ENCODE measurements at places on chromosomes 7 and 10.
A peak's percentile ranks its signal among the peaks of the same experiment; 100 is the strongest.

DNA sequence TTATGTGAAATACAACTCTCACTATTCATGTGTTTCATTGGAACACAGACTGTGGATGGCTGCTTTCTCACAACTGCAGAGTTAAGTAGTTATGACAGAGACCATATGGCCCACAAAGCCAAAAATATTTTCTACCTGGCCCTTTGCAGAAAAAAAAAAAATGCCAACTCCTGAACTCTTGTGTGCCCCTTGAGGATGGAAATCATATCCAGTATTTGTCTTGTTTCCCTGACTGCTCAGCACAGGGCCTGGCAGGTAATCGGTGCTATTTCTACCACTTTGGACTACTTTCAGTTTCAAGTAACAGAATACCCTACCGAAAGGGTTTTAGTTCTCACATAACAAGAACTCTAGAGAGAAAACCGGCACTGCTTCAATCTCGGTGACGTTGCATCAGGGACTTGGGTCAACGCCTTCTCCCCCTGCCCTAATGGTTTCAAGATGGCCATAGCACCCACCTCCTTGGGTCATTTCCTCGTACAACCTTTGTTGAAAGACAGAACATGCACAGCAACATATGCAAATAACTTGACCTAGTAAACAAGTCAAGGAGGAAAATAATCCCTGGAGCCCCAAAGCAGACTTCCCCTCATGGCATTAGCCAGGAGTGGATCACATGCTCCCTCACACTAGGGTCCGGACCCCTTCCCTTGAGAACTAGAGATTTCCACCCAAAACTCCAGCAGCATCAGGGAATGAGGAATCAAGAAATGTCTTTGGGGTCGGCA lies 11.8 kb upstream of the GPNMB start:
- DNase-seq: no peak

DNA sequence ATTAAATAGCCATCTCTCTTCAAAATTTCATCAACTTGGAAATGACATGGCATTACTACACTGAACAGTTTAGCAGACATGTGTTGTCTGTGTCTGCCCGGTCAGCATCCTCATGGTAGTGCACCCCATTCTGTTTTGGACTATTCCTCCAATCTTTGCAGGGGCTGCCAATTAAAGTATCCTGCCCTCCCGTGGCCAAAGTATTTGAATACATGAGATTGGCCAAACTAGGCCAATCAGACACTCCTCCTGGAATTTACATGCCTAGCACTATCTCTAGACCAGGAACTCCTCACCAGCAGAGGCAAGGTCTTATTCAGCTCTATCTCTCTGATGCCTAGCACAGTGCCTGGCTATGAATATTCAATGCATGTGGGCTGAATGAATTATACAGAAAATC lies 4.4 kb downstream of the SHTN1 start:
- no peak for DNase-seq

DNA sequence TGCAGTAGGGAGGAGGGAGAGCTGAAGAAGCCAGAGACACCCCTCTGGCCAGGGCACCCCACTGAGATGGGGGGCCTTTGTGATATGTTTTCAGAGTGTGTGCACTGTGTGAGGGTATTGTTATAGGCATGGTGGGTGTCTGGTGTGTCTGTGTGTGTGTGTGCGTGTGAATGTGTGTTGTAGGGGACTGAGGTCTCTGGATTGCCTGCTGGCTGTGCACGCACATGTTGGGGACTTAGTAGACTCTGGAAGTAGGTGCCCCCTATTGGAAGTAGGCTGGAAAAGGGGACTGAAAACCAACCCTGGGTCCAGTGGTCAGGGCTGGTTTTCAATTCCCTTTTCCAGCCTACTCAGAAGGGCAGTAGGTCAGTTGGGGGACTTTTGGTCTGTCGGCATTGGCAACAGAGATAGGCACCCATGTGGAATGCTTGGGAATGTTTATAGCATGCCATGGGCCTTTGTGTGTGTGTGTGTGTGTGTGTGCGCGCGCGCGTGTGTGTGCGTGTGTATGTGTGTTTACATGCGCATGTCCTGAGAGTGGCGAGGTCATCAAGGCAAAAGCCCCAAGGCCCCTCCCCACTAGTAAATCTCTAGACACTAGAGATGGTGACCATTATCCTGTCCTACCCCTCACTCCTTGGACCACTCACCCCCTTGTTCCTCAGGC lies 78.8 kb downstream of the HIF1AN start:
- DNase-seq: no peak

DNA sequence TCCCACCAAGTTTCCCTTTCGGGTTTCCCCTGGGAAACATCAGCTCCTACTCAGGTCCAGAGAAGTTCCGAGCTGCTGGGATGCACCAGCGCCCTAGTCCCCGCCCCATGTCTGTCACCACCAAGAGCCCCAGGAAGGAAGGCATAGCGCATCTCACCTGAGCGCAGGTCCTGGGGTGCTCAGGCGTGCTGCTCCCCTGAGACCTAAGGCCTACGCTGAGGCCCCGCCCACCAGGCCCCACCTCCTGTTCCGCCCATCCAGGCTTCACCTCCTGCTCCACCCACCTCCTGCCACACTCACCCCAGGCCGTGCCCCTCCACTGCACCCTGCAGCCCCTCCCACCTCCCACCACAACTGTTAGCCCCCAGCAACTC lies 1.2 kb upstream of the TFR2 start:
- DNase-seq: no peak

GRCh38 chr7:27605689-27606269 lies 56.9 kb downstream of the HIBADH start:
- peak; percentile 20 for DNase-seq

DNA sequence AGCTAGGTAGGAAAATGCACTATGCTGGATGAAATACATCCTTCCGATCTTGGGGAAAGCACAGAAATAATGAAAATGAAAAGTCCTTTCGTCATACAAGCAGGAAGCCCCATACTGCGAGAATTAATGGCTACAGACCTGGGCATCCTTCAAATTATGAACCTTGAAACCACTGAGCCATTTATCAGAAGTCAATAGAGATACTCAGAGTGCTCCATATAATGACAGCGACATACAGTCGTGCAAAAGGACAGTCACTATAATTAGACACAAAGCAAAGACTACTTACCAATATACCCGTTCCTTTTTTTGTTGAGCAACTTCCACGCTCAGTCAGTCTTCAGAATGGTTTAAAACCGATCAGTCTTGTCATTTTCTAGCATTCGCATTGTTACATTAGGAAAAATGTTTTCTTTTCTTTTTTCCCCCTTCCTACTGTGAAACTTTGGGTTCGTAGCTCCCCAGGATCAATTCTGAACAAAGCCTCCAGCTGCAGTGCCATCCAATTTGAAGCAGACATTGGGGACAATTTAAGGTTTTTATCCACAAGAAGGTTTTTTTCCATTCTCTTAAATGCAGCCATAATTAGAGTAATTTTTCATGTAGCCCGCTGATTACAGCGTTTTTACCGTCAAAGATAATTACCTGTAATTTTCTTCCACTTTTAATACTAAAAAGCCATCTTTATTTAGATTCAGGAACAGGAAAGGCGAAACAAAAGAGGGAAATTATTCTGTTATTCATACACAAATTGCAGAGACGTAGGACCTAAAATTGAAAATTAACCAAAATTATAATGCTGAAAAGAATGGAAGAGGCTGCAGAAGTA lies 6.4 kb downstream of the DLX6 start:
- no peak for DNase-seq

DNA sequence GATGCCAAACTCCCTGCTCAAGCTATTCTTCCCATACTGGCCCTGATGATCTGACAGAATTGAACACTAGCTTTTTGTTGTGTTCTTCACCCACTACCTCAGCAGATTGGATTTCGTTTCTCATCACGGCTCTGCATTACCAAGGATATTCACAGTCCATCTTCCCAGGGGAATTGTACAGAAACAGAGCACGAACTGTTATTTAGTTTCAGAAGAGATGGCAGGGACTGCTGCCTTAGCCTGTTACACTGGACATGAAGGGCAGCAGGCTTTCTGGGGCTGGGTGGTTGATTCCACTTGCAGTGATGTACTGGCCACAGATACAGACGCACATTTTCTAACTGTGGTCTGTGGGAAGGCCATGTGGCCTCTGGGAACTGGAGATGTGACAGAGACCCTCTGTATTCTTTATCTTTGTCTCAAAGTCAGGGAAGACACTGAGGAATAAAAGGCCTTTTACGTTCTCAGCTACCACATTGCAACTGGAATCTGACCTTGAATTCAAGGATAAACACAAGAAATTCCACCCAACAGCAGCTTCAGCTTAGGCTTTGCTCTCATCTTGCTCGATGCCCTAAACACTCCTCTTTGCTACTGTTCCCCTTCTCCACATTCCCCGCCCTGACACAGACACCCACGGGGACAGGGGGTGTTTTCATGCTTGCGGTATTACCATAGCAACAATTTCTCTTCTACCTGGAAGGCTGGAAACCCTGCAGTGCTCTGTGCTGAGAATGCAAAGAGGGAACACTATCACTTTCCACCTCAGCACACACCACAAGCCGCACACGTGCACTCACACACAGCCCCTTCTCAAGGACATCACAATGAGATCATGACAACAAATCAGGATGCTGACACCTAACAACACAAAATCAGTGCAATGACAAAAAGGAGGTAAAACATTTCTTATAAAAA lies 81.7 kb downstream of the RNF216 start:
- DNase-seq: no peak

DNA sequence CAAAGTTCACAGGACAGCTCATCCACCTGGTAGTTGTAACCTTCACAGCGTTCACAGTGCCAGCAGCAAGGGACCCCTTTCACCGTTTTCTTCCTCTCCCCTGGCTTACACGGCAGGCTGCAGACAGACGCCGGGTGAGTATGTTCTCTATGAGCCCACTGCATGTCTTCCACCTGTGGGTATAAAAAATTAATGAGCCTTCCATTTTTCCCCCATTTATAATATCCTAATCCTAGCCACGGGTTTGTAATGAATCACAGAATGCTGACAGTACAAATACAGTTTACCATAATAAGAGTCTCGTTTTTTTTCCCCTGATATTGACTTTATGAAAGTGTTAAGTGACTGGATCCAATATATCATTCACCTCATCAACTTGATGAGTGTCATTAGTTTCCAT lies 719.0 kb downstream of the GRM8 start:
- no peak for DNase-seq

GRCh38 chr10:54415483-54415882 lies 385.5 kb downstream of the PCDH15 start:
- no peak for DNase-seq

DNA sequence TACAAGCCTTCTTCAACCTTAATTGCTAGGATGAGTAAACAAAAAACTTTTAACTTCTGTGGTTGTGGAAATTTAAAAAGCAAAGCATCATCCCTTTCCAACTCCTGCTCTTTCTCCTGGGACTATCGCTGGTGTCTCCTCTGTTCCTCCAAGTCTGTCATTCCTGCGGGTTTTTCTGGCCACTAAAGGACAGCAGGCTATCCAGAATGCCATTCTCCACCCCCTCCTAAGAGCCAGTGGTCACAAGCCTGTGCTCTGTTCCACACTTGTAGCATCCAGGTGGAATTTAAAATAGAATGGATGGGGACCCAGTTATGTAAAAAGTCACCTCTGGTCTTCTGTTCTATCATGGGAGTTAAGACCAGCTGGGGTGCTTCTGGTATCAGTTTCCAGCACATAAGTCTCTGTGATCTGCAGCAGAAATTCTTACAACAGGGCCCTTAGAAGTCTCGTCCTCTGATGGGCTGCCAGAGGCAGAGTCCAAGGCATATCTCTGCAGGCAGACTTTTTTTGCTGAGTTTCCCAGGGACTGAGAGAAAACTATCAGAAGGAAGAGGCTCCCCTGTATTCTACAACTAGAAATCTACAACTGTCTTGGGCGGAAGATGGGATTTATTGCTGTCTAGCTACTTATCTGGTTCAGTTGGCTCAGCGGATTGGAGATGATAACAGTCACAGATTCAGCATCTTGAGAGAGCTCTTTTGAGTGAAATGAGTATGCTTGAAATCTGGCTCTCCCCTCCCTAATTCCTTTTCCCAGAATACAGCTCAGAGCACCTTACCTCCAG lies 5.1 kb upstream of the WNT16 start:
- DNase-seq: no peak

DNA sequence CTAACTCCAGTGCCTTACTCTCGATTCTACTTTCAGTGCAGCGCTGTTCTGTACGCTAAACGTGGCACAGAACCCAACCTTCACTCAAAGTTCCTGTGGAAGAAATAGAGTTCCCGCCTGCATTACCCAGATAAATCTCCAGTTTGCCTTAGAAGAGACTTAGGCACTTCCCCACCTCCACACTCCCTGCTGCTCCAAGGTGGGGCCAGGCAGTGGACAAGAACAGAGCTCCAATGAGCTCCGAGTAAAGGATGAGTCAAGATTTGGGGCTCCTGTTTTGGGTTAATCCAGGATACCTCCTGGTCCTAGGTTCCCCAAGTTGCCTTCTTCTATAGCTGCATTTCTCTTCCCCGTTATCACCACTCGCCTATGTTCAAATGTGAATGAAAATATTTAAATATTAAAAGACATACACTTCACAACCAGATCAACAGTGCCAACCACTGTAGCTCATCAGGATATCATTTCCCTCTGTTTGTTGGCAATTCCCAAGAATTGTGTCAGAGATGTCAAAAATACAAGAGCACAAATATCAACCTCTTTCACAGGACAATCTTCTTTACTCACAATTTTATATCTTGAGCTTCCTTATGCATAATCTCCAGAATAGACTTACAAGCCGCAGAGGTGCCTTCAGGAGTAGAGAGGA lies 48.0 kb downstream of the MALSU1 start:
- no peak for DNase-seq

DNA sequence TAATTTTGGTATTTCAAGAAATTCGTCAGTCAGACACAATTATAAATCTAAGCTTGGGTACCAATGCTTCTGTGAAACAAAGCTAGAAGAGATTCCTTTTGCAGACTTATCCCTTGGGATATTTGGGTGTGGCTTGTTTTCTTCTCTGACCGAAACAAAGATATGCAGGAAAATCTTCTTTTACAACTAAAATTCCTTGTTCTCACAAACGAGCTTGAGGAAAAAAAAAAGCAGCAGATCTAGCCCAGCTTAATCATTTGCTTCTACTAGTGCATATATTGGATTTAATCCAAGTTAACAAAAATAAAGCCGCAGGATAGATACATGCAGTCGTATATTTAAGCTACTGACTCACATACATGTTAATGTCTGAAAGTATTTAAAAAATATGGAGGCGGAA lies 104.2 kb downstream of the PRTFDC1 start:
- DNase-seq: no peak

GRCh38 chr10:72315611-72316385 lies 38.9 kb downstream of the DNAJB12 start:
- peak; percentile 84 for DNase-seq
